Putamen (tissue), 1 donor: ENCODE measurements at places on chromosomes 3 and 15.
A peak's percentile ranks its signal among the peaks of the same experiment; 100 is the strongest.

GRCh38 chr3:142857056-142857455, 31.8 kb downstream of the PCOLCE2 start:
- no peak for DNase-seq

GRCh38 chr15:33083232-33084081, 111.1 kb downstream of the FMN1 start:
- DNase-seq: no peak

GRCh38 chr3:2268779-2269178, 170.1 kb downstream of the CNTN4 start:
- DNase-seq: peak; percentile 2

GRCh38 chr3:18840535-18841137, 307.7 kb upstream of the KCNH8 start:
- DNase-seq: no peak

DNA sequence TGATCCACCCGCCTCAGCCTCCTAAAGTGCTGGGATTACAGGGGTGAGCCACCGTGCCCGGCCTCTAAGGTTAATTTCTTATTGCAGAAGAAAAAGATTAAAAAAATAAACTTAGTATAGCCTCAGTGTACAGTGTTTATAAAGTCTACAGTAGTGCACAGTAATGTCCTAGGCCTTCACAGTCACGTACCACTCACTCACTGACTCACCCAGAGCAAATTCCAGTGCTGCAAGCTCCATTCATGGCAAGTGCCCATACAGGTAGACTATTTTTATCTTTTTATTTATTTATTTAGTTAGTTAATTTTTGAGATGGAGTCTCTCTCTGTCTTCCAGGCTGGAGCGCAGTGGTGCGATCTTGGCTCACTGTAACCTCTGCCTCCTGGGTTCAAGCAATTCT, 3.2 kb upstream of the FLNB start:
- DNase-seq: no peak
